ENCODE measurements at places on chromosomes 11 and 22.

- DNase-seq: no peak
Observed at GRCh38 chr11:9787981-9788521, 124.2 kb downstream of the SWAP70 start.

GRCh38 chr11:100434821-100435641 is 252.1 kb upstream of the ARHGAP42 start:
- no peak for DNase-seq

- DNase-seq: no peak
Observed at GRCh38 chr11:60204922-60205321, 22.0 kb upstream of the MS4A6A start.

- DNase-seq: no peak
Observed at GRCh38 chr11:111441443-111441842, 62.4 kb upstream of the POU2AF1 start.

- no peak for DNase-seq
Observed at GRCh38 chr11:41983475-41983874, 524.0 kb upstream of the LRRC4C start.

DNA sequence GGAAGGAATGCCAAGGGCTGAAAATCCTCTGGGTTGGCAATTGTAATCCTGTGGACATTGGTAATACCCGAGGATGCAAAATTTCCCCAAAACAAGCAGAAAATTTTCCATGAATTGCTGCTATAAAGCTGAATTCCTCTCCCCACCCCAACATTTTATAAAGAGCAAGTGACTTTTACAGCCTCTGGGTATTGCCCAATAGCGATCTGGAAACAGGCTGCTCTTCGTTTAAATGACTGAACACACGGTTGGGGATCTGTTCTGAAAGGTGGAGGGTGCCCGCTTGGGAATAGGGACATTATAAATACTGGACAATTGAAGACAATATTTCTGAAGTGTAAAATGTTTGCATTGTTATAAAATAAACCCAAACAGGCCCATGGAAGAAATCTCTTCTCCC is 20.6 kb downstream of the EHF start:
- no peak for DNase-seq

- no peak for DNase-seq
Observed at GRCh38 chr22:26450453-26451185, 21.6 kb downstream of the ASPHD2 start.

- no peak for DNase-seq
Observed at GRCh38 chr11:48154151-48154550, 62.5 kb upstream of the OR4B1 start.

DNA sequence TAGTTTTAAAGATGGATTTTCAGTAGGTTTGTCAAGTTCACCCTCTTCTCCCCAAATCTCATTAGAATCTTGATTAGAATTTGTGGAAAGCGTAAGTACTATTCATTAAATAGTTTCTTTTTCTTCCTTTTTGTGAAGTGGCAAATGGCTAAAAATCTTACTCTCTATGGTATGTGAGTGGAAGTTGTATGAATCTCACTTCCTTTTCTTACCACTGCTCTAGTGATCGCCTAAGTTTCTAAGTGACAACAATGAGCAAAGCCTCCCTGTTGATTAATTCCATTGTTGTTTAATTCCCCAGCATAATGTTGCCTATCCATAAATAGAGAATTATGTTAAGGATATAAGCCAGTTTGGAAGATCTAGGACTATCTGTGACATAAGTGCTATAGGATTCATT is 82.7 kb downstream of the PGR start:
- no peak for DNase-seq
